ENCODE measurements at places on chromosomes 11 and 22.
A peak's percentile ranks its signal among the peaks of the same experiment; 100 is the strongest.

- no peak for DNase-seq
Measured at GRCh38 chr11:47229161-47229560, 14.4 kb downstream of the DDB2 start.

DNA sequence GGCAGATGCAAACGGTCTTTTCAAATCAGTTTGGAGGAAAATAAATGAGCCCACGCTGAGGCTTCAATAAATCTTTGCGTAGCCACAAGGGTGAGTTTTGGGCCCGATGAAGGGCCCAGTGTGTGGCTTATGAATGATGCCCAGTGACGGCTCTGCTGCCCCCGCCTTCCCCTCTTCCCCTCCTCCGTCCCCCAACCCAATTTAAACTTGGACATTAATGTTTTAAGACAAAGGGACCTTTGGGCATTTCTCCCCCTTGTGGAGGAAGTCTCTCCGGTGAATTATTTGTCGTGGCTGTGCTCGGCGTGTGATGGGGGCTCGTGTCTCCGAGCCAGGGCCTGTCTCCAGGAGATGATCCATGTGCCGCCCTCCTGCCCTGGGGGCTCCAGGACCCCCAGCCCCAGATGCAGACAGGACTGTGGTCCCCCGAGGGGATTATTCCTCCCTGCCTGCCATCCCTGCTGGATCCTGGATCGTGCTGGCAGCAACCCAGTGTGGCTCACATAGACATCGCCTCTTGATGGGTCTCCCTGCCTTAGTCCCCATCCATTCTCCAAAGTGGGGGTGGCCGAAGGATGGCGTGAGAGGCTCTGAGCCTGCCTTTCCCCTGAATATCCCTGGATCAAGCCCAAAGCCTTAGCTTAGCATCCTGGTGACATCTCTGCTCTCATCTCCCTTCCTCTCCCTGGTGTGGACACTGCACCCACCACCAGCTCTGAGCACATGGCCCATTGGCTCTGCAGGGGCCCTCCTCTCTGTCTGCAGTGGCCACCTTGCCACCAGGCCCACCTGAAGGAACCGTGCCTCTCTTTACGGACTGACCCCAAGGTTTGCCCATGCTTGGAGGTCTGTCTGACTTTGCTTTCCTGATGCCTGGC lies 56.4 kb downstream of the SMIM38 start:
- DNase-seq: no peak

- no peak for DNase-seq
Measured at GRCh38 chr11:132852361-132852760, 679.9 kb downstream of the OPCML start.

GRCh38 chr22:43308060-43308830 lies 34.9 kb downstream of the SCUBE1 start:
- DNase-seq: no peak

- DNase-seq: no peak
Measured at GRCh38 chr11:76792505-76793264, 9.5 kb downstream of the TSKU start.

- DNase-seq: no peak
Measured at GRCh38 chr11:130470832-130471706, 22.6 kb downstream of the ADAMTS15 start.

GRCh38 chr11:44761551-44761961 lies 34.8 kb downstream of the TSPAN18 start:
- no peak for DNase-seq

DNA sequence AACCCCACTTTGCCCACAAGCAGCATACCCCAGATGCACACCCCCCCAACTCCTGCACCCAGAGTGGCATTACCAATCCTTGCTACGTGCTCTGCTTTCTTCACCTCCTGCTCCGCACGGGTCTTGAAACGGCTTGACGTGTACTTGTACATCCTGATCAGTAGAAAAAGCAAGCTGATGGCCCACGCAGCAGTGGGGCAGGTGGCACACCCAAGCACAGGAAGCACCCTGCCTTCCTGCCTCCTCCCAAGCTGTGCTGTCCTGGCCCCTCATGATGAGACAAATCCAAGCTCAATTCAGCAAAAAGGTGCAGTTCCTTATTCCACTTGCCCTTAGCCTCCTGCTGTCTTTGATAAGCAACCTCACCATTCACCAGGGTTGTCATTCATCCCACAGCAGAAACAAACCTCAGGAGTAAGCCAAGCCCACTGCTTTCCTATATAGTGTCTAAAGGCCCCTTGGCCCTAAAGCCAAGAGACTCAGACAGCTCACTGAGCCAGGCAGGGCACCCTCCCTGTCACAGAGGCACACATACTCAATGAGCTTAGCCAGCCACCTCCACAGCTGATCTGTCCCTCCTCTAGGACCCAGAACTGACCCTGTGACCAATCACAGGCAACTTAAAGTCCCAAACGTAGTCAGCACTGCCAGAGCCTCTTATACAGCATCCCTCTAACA lies 27.8 kb downstream of the MORC2 start:
- no peak for DNase-seq

GRCh38 chr11:6812390-6813005 lies 13.0 kb upstream of the OR6A2 start:
- DNase-seq: peak; percentile 13

DNA sequence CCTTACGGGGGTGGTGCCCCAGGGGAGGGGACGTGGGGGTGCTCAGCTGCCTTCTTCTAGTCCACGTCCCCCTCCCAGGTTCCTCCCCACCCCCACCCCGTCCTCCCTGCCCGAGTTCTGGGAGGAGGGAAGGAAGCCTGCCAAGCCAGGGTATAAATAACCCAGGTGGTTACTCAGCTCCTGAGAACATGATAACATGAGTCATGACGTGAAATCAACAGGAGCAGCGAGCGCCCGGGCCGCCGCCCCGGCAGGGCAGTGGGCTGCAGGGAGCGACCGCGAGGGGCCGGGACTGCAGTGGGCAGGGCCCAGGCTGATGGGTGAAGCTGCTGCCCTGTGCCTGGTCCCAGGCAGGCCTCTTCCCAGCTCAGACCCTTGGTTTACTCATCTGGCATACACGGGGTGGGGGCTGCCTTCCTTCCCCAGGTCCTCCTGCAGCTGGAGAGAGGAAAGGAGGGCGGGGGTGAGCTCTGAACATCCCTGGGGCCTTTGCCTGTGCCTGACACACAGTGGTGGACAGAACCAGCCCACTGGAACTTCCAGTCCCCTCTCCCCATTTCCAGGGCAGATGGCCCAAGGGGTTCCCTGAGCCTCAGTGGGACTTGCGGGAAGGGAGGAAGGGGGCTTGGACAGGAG lies 8.8 kb upstream of the PDGFB start:
- no peak for DNase-seq

Data from tibial nerve (tissue), 4 donors.